Suppressor macrophage (primary cell): ENCODE measurements at places on chromosomes 3 and 15.

GRCh38 chr3:140501770-140502364, 176.0 kb upstream of the TRIM42 start:
- no peak for DNase-seq

DNA sequence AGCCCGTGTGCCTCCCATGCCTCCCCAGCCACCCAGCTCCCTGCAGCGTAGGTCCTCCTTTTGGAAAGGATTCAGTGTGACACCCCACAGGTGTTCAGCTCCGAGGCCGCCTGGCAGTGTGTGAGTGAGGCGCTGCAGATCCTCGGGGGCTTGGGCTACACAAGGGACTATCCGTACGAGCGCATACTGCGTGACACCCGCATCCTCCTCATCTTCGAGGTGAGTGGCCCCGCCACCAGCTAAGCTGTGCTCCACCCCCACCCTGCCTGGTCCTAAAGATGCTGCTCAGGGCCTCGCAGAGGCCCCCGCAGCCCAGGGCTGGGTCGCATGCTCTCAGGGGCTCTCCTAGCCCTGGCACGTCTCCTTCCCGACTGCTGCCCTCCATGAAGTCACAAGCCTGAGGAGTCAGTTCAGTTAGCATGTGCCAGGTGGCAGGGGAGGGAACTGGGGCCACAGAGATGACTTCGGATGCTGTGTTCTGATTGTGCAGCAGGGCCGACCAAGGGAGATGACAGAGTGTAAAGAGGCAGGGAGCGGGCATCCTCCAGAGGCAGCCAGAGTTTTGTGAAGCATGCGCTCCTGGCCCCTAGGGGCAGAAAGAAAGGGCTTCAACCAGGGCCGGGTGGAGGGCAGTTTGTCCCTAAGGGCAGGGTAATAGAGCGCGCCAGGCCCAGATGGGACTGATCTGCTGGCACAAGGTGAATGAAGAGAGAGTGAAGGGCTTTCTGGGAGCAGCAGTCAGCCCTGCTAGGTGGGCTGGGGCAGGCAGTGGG, 26.8 kb downstream of the ACAD9 start:
- DNase-seq: no peak

DNA sequence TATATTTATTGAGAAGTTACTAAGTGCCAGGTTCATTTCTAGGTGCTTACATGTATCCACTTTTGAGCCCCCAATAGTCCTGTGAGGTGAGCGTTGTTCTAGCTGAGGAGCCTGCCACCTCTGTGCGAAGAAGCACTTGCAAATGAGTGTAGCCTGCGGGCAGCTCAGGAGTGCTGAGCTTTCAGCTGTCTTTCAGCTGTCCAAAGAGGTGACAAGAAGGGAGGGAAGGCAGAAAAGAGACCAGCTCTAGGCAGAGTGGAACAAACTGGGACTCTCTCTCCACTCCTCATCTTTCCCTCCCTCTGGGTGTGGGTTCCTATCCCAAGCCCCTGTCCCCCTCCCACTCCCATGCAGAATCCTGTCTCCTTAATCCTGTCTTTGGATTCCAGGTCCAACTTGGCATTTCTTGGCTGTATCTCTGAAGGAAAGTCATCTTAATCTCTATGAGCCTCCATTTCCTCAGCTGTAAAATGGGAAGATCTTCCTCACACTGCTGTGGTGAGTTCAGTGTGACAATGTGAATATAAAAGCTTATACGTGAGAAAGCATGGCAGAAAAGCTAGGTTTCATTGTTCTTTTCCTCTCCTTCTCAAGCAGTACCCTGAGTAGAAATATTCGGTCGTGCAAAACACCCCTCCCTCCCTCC, 6.7 kb upstream of the SRP14 start:
- no peak for DNase-seq

- DNase-seq: peak; percentile 63
Observed at GRCh38 chr3:32569540-32570420, 878 bp downstream of the DYNC1LI1 start.

DNA sequence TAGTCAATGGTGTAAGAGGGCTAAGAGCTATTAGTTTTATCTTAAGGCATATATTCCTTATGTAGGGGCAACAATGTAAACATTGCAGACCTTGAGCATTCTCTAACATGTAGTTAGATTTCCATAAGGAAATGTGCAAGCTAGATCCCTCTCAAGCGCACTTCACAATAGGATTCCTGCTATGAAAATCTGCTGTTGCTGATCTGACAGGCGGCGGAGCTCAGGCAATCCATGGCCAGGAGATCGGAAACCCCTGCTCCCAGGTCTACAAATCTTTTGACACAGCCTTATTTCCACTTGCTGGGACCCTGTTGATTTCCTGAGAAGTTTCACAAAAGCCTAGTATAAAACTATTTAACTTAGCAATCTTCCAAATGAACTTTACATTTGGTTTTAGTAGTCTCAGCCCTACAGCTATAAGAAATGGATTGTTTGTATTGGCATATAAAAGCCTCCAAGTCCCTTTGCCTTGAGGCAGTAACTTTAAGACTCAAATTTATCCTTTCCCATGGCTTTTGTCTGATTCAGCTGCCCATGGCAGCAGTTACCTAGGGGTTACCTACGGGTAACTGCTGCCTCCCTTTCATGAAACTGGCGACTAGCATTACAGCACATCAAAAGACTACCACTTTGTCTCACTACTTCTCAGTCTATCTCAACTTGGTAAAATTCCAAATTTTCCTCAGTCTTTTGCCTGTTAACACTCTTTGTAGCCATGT, 22.7 kb downstream of the TRA2B start:
- no peak for DNase-seq

DNA sequence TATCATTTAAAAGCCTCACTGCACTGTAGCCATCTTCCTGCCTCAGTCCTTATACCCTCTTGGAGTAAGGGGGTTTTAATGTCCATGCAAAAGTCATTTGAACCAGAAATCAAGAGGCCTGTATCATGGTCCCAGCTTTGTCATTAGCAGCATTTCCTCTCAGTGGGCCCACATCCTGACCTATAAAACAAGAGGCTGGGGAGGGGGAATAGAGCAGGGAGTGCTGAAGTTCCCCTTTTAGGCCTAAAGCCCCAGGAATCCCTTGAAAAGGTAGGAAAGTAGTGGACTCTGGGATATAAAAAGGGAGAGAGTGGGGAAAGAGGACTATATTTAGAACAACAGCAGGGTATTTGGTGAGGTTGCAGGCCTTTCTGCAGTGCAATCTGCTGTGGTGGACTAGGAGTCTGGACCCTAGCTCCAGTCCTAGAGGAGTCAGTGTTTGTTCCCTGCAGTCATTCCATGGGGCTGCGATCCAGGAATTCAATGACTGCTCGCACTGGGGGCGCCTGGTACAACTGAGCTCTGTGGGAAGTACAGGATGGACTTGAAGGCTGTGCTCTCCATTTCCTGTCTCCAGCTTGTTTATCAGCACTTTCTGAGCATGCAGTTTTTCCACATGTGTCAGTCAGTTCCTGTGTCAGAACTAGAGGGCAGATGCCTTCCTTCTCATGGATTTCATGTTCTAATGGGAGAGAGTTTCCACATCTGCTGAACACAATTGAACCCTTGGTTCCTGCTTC, 46.8 kb downstream of the PDHB start:
- peak; percentile 18 for DNase-seq

- DNase-seq: no peak
Observed at GRCh38 chr3:58027704-58028317, 19.6 kb downstream of the FLNB start.

GRCh38 chr3:127661600-127661999, 11.2 kb upstream of the ABTB1 start:
- DNase-seq: no peak

DNA sequence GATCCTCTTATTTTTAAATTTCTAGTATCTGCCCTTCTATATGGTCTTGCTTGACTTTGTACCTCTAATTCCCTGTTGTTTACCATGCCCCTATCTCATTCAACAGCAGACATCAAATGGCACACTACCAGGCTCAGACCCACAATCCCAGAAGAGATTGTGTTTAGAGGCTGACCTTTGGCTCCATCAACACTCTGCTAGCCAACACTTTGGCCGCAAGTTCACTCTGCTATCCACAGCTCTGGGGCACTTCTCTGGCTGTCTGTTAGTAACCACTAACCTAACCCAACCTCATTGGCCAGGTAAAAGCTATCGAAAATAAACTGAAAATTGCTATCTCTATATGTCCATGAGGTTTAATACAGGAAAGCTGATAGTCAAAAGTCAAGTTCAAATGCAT, 646.0 kb upstream of the CCDC54 start:
- DNase-seq: no peak

- no peak for DNase-seq
Observed at GRCh38 chr3:19002606-19003005, 145.7 kb upstream of the KCNH8 start.

- DNase-seq: peak; percentile 22
Observed at GRCh38 chr15:59283717-59284391, 77.2 kb downstream of the LDHAL6B start.

GRCh38 chr3:21795921-21796320, 44.9 kb upstream of the ZNF385D start:
- no peak for DNase-seq

DNA sequence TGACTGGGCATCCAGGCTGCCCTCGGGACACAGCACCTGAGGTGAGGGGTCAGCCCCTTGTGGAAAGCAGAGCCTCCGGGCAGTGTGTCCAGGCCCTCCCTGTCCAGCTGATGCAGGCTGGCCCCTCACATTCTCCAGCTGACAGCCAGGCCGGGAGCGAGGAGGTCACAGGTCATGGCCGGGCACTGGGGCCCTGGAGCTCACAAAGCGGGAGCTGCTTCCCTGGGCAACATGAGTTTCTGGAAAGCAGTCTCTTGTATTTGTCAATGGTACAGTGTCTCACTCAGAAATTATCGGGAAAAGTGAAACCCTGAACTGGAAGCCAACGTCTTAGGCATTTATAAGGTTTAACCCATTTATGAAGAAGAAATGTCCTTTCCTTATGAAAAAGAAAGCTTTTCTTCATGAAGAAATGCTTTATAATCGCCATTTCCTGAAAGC, 118.5 kb downstream of the OPA1 start:
- no peak for DNase-seq

DNA sequence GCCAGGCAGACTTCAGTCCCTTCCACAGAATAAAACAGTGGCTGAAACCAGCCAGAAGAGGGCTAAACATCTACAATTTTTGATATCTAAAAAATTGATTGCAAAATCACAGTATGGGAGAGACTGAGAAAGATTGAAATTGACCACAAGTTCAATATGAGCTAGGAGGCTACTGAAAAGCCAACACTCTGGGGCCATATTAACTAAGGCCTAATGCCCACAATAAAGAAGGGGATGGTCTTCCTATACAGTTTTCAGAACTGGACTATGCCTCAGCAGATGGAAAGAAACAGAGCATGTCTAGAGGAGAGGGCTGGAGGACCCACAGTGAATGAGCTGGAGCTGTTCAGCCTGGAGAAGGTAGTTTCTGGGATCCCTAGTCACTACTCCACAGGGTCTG, 53.2 kb downstream of the WNT7A start:
- DNase-seq: no peak

DNA sequence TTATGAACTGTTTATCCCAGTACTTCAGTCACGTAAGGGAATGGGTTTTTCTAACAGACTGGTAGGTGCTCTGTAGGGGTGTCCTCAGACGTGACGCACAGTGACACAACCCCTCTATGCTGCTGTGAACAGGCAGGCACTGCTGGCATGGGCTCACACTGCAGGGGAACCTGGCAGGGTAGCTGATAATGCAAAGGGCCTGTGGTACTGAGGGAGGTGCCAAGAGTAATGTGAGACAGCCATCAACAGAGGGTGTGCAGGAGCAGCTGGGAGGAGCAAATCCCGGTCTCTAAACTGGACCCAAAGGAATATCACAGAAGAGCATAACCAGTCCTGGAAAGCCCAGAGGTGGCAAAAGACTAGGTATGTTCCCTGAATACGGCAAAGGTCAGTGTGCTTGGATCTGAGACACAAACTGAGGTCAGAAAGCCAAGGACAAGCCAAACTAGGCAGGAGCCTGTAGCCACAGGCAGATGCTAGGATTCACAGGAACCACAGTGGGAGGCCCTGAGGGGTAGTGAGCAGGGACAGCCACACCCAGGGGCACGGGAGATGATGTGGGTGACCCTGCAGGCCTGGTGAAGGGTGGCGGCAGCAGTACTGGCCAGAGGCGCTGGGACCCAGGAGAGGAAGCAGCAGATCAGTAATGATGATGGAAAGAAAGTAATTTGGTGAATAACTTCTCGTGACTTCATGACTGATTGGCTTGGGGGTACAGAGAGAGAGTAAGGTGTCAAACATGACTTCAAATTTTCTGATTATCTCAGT, 248.1 kb upstream of the CHRNA7 start:
- DNase-seq: no peak

DNA sequence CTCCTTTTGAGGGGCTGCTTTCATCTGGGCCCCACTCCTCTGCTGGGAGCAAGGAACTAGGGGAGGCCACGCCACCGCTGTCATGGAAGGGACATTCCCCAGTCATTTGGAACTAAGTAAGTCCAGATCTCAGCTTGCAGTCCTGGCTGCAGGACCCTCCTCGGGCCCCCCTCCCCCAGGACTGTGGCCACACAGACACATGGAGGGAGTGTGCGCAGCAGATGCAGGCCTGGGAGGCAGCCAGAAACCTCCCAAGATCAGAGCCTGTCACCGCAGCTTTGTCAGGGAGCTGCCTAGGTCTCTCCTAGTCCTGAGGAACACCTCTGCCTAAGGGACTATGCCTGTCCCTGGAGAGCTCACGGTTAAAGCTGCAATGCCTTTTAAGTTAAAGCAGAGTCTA, 7.3 kb upstream of the SEMA3F start:
- DNase-seq: no peak

DNA sequence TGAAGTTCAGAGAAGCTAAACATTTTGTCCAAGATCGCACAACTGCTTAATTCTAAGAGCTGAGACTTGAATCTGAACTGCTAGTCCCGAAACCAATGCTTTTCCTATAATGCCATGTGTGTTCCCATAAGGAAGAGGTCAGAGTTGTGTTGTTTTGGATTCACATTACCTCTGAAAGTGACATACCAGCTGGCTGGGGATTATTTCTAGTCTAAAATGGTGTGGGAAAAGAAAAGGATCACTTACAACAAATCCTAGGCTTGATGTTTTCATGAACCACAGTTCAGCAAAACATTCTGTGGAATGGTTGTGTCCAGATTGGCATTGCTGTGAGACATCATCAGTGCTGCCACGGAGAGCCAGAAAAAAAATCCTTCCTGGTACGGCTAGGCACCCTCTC, 35.0 kb upstream of the LRRC3B start:
- DNase-seq: no peak
